CD8-positive, alpha-beta memory T cell (primary cell): ENCODE measurements at places on chromosomes 1 and 21.

DNA sequence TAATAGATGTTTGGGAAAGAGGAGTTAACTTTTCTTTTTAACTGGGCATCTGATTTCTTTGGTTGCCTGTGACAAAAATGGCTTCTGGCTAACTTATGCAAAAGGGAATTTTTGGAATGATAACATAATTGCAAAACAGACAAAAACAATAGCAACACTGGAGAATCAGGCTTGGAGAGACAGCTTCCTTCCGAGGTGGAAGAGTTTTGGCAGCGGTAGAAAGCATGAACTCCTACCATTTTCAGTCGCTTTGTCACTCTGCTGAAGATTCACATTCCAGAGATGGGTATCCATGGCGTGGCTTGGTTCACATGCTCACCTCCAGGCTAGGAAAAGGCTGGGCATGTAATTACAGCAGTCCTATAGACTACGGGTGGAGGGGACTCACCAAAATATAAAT lies 17.2 kb upstream of the FGGY start:
- no peak for DNase-seq

DNA sequence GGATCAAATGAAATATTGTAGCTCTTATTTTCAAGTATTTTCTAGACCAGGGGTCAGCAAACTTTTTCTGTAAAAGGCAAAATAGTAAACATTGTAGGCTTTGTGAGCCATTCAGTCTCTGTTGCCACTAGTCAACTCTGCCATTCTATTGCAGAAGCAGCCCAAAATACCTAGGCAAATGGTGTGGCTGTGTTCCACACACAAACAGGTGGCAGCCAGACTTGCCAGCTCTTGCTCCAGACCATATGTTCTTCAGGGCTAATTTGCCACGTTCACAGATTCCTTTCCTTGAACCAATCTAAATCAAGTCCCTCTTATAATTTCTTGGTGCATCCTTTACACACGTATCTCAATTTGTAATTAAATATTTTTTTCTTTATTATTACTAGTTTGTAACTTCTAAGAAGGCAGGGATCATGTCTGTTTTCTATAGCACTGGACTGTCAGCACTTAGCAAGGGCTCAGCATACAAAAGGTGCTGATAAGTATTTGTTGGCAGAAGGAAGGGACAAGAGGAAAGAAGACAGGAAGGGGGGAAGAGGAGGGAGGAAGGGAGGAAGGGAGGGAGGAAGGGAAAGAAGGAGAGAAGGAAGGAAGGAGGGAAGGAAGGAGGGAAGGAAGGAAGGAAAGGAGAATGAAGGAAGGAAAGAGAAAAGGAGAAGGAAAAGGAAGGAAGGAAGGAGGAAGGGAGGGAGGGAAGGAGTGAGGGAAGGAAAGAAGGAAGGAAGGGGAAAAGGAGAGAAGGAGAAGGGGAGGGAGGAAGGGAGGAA lies 106.5 kb upstream of the EDEM3 start:
- no peak for DNase-seq

GRCh38 chr1:27327964-27328363 lies 6.0 kb downstream of the TMEM222 start:
- DNase-seq, result no peak

DNA sequence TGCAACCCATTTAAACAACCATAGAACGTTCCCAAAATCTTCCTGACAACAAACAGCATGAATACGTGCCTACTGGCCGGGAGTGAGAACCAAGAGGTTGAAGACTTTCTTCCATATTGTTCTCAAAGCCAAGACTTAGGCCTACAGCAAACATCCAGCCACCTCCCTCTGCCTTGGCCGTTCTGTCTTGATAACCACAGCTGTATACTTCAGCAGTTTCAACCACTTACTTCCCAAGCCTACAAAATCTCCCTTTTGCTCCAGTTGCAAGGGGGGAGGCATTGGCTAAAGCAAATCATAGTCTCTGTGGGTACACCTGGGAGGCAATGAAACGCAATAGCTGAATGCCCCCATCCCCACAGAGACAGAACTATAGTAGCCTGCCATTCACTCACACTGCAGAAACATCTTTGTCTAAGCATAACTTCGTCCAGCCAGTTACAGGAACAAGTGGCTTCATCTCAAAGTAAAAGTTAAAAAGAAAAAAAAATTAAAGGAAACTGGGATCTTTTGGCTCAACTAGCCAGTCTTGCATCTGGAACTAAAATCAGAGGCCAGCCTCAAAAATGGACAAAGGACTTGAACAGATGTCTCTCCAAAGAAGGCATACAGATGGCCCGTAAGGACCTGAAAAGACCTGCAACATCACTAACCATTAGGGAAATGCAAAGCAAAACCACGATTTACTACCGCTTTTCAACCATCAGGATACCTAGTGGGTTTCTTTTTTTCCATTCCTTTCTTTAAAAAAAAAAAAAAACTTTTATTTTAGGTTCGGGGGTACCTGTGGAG lies 186.0 kb downstream of the PSMG1 start:
- no peak for DNase-seq

GRCh38 chr1:245079021-245079609 lies 75.7 kb upstream of the KIF26B start:
- no peak for DNase-seq
